Frontal cortex (tissue), 4 donors: ENCODE measurements at places on chromosomes 3 and 15.

GRCh38 chr15:92077353-92078085, 224.0 kb downstream of the SLCO3A1 start:
- peak; percentile 65 for DNase-seq

- DNase-seq = peak; percentile 14
Measured at GRCh38 chr15:48177383-48177765, 721 bp downstream of the MYEF2 start.

DNA sequence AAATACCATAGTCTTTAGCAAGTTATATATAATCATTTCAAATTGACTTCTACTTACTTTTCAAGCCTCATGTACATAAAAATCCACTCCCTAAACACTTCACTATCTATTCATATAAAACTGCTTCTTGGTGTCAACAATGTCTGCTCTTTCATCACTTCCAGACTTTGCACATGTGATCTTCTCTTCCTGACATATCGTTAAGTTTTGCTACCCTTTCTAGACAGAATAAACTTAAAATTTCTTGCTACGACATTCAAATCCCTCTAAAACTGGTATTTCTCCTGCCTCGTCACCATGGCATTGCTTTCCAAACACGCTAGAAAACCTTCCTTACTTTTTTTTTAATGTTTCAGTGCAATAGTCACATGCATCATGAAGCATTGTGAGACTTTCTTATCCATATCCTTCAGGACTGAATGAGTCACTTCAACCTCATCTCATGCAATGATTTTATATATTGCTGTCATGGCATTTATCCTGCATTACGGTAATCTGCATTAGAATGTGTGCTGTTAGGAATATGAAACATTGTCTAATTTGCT, 122.8 kb downstream of the GMNC start:
- no peak for DNase-seq

- no peak for DNase-seq
Measured at GRCh38 chr3:42114130-42114725, 23.1 kb downstream of the TRAK1 start.

- DNase-seq = no peak
Measured at GRCh38 chr3:189985948-189986347, 134.7 kb downstream of the P3H2 start.

- no peak for DNase-seq
Measured at GRCh38 chr3:106440672-106441071, 571.9 kb upstream of the CBLB start.
